GM23248 (cell line): ENCODE measurements at places on chromosomes 16 and 17. TPM values are rescaled to one million over a fixed set of nuclear protein-coding genes. Genes with fewer than 3 reads are reported as not detected.
A peak's percentile ranks its signal among the peaks of the same experiment; 100 is the strongest.

GRCh38 chr16:22296225-22297113 lies 740 bp upstream of the POLR3E start:
- DNase-seq: peak; percentile 39

DNA sequence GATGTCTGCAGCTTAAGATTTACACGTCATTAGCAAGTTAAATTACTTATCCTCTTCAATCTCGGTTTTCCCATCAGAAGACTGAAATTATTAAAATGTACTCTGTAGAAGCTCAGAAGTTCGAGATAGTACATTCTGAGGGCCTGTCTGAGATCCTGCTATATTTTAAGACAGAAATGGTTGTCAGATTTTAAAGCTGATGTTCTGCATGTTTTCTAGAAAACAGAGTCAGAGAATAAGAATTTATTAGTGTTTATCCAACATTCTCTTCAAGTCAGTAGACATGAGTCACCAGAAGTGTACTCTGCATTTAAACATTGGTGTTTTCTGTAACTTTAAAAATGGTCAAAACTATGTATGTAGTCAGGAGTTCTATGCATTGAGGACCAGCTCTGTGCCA lies 155.2 kb upstream of the MYOCD start:
- DNase-seq: peak; percentile 18

GRCh38 chr17:78510141-78511075 lies 66.8 kb downstream of the DNAH17 start:
- DNase-seq: no peak

- DNase-seq: no peak
Observed at GRCh38 chr16:56868175-56868574, 3.2 kb downstream of the SLC12A3 start.

DNA sequence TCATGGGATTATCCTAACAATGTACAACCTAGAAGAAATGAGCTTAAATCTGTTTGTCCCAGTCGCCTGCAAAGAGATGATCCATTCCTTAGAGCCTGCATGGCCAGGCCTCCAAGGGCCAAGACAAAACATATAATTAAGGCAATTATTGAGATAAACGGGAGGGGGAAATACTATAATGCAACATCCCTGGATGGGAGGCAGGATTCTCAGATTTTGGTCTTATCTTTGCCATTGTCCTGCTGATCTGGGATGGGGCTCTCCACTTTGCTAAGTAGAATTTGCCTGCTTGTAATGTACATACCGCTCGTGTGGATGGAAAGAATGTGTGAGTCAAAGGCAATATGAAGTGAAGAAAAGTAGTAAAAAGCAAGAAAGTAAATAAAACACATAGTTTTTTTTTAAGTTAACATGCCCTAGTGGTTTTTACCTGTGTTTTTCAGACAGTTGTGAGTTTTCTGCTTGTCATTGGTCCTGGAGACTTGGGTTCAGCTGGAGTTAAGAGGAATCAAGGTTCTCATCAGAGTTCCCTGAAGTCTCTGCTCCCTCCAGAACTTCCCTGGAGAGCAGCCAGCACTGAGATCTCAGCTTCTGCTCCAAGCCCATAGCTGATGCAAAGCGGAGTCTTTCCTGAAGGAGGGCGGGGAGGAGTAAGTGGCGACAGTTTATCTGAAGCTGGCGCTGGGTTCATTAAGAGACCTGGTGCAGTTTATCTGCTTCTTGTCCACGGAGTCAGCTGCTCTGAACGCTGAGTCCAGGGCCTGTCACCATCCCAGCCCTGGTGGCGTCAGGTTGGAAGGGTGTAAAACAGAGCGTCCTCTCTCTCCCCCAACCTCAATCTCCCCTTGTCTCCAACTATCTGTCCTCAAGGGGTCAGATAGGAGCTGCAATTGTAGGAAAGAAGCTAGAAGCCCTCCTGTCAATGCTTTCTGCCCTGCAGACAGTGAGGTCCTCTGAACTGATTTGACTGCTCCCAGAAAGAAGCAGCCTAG lies 30.1 kb downstream of the HOXB1 start:
- peak; percentile 24 for DNase-seq

DNA sequence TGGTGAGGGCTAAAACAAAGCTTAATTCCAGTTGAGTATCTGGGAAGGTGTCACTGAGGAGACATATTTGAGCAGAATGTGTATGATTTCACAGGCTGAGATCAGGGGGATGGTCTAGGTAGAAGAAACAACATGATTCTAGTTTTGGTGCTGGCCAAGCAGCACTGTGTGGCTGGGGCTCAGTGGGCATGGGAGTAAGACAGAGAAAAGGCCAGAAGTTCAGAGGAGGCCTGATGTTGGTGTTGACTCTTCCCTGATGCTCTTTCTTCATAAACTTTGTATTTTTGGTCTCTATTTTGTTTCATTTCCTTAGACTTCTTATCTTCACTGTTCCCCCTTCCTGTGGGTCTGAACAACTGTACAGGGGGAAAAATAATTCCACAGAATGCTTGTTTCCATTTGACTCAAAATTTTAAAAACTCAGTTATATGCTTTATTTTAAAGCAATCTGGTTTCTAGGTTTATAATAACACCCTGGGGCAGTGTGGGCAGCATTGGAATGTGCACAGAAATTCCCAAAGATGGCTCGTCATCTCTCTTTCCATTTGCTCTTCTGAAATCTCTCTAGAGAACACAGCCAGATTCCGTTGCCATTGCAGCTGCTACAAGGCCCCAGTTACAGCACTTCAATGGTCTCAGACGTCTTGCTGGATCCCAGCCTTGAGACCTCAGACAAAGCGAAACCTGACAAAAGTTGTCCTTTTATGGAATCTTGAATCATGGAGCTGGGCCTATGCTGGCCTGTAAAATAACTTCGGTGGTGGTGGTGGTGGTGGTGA lies 68.3 kb downstream of the SNX11 start:
- DNase-seq: peak; percentile 74

GRCh38 chr17:44628243-44629188 lies 27.8 kb upstream of the MEIOC start:
- DNase-seq: no peak

DNA sequence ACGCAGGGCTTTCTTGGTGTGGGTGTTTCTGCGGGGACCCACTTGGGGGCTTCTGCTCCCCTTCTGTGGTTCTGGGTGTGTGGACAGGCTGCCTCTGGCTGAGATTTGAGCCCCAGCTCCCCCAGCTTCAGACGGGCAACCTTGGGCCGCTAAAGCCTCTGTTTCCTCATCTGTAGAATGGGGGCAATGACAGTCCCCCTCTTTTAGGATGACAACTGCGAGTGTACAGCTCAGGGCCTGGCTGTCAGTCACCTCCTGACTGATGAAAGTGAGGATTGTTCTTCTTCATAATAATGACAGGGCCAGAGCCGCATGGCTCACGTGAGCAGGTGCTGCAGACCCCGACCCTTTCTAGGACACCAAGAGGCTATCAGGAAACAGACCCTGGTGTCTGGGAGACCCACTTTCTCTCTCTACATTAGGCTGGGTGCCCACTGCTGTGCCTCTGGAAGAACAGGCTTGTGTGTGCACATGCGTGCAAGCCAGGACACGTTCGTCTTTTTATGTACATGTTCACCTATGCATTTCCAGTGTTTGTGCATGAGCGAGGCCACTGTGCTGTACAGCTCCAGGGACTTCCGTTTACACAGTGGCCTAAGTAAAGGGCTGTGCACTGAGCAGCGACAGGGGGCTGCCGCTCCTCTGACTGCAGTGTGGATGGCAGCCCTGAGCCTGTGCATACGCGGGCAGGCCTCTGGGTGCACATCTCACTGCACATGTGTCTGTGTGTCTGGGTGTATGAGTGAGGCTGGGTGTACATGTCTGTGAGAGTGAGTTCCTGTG lies 4.6 kb downstream of the SPNS3 start:
- DNase-seq: no peak

- DNase-seq: peak; percentile 99
Observed at GRCh38 chr17:47239967-47240651, 13.5 kb upstream of the ITGB3 start.

- no peak for DNase-seq
Observed at GRCh38 chr16:78577630-78578029, 478.2 kb downstream of the WWOX start.

DNA sequence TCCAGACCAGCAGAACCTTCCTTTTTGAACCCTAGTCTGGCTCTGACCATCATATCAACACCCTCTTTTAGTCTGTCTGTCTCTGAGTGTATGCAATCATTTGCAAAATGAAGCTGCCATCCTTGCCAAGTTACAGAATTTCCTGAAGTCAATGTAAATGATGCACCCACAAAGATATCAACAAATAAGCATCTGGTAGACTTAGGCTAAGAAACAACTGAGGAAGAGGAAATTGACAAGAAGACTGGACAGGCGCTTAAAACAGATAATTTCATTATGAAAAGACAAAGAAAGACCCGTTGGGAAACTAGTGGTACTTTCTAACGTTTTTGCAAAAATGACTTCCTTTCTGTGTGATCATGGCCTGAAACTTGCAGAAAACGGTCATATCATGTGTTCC lies 24.7 kb upstream of the CIITA start:
- no peak for DNase-seq

- DNase-seq: peak; percentile 58
Observed at GRCh38 chr17:46841561-46842379, 9.6 kb upstream of the WNT9B start.

GRCh38 chr16:13672196-13672595 lies 247.8 kb upstream of the ERCC4 start:
- DNase-seq: no peak

GRCh38 chr17:36807496-36808179 lies 129.6 kb upstream of the LHX1 start:
- DNase-seq: no peak

DNA sequence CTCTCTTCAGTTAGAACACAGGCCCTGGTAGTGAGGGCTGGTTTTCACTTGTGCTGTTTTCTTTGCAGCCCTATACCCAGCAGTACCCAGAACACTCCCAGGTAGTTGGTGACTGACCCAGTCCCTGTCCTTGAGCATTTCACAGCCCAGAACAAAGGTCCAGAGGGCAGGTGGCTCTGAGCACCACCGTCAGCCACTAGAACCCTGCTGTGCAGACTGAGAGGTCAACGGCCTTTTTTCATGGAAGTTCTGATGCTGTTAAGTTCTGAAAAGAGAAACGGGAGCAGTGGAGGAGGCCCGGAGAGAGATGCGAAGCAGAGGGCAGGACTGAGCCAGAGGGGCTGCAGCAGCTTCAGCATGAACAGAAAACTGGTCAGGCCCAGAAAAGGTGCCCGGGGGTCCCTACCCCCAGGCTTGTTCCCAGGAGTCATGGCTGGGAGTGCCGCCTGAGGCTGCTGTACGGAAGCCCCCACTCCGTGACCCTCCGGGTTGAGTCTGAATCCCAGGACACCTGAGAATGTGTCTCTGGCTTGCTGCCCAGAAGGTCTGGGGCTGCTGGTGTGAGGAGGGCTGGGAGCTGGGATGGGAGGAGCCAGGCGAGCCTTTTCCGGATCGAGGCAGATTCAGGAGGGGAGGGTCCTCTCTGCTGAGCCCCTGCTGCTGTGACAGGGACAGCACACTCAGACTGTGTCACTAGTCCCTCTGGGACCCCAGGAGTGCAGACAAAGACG lies 8.7 kb downstream of the ZNF276 start:
- no peak for DNase-seq

- no peak for DNase-seq
Observed at GRCh38 chr17:82972836-82973372, 106.5 kb upstream of the METRNL start.

DNA sequence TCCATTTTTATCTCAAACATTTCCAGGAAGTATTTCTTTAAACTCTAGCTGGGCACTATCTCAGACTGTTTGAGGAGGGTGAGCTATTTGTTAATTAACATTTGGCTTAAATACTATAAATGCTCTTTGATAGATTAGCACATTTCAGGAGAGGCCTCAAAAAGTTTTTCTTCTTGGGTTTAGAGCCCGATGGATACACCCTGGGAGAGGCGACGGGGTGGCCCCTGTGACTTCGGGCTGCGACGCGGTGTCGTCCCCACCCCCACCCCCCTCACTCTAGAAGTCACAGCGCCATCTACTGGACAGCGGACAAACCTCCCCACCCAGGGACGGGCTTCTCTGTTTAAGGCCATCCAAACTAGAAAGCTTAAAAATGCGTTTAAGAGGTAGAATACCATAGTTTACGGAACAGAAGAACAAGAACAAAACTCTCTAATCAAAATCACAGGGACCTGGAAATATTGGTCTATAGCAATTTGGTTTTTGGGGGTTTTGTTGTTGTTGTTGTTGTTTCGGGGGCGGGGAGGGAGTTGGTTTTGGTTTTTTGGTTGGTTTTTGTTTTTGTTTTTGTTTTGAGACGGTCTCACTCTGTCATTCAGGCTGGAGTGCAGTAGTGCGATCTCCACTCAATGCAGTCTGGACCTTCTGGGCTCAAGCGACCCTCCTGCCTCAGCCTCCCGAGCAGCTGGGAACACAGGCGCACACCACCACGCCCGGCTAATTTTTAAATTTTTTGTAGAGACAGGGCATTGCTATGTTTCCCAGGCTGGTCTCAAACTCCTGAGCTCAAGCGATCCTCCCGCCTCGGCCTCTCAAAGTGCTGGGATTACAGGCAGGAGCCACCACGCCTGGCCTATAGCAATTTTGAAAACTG lies 254.4 kb downstream of the C16orf95 start:
- peak; percentile 82 for DNase-seq

DNA sequence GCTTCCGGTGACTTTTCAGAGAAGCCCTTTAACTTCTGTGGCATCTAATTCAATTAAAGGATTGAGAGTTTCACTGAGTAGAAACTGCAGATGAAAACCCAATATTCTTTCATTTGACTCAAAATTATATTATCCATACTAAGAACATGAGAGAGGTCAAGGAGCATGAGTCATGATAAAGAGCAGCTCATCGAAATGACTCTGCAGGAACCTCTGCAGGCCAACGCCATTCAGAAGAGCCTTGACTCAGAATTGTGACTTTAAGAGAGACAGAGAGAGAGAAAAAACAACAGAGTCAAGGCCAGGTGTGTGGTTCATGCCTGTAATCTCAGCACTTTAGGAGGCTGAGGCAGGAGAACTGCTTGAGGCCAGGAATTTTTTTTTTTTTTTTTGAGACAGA lies 417.2 kb upstream of the XYLT1 start:
- DNase-seq: peak; percentile 28

The CDT1 gene
- 11.3 and 14.2 TPM in 2 replicates for total RNA-seq

The PLA2G10 gene
- not detected in 2 replicates for total RNA-seq

The CYGB gene
- 6.3 and 8.3 TPM in 2 replicates for total RNA-seq

The GDPD1 gene
- 2.3 and 3.7 TPM in 2 replicates for total RNA-seq

The ST6GALNAC2 gene
- total RNA-seq: 0.65 and 1.4 TPM in 2 replicates

The PIMREG gene
- 20.7 and 28.7 TPM in 2 replicates for total RNA-seq

The INCA1 gene
- 0.32 and 1.0 TPM in 2 replicates for total RNA-seq

The DPEP2 gene
- total RNA-seq: not detected in 2 replicates

The CMTM2 gene
- not detected in 2 replicates for total RNA-seq

The GUCY2D gene
- 0.22 and 0.89 TPM in 2 replicates for total RNA-seq

The EMC8 gene
- total RNA-seq: 35.2 and 44.1 TPM in 2 replicates

The MYH11 gene
- total RNA-seq: not detected in 2 replicates

The TP53TG3 gene
- total RNA-seq: not detected in 2 replicates

The TMC7 gene
- total RNA-seq: 0.25 and 0.54 TPM in 2 replicates
